Mesenteric fat pad (tissue), 1 donor: ENCODE measurements at places on chromosomes 3 and 15. TPM values are rescaled to one million over a fixed set of nuclear protein-coding genes. Genes with fewer than 3 reads are reported as not detected.

RFX7 gene
- total RNA-seq: 13.1 TPM

DNA sequence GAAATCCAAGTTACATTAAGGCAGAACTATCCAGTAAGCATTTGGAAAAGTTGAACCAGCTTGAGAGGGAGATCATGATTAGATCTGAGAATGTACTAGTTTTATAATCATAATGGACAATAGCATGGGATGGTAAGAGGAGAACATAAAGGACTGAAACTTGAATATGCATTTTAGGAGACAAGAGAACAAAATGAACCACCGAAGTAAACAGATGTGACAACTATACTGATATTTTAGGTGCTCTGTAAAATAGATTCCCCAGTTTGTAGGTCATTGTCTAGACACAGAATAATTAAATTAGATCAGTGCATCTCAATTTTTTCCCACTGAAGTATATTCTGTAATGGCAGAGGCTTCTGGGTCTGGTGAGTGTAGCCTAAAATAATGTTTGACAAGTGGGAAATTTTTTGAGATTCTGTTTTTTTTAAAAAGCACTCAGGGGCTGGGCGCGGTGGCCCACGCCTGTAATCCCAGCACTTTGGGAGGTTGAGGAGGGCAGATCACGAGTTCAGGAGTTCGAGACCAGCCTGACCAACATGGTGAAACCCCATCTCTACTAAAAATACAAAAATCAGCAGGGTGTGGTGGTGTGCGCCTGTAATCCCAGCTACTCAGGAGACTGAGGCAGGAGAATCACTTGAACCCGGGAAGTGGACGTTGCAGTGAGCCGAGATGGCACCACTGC lies 16.3 kb downstream of the ECT2 start:
- DNase-seq: no peak

DNA sequence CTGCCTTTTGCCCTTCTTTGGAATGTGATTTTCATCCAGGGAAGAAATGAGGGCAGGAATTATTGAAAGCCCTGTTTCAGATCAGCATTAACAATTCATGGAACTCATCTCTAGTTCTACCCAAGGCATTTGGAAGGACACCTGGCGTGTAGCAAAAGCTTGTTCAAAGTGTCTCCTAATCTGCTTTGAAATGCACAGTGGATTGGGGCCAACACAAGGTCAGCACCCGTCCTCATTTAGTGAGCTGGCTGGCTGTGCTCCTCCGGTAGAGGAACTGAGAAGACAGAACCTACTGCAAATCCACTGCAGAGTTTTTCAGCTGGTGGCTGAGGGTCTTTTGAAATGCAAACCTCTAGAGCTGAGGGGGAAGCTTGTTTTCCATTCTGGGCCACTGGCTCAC lies 141.6 kb upstream of the STT3B start:
- no peak for DNase-seq

GRCh38 chr3:124657138-124657537 lies 73.1 kb upstream of the UMPS start:
- no peak for DNase-seq

DNA sequence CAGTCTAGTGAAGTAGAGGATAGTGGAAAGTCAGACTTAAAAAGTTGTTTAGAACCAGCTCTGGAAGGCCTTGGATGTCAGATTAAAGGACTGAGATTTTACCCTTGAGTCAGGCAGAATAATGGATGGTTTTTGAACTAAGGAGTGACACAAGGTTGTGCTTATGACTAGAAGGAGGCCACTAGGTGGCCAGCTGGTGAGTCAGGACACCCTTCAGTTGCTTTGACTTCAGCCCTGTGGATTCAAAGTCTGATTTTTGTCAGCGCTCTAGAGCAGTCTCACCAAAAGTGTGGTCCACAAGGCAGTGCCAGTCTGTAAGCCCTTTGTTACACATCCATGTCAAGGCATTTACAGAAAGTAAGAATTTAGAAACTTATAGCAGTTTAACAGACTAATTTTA lies 3.8 kb upstream of the GABPB1 start:
- DNase-seq: no peak

GRCh38 chr3:130085881-130086280 lies 4.2 kb downstream of the ALG1L2 start:
- no peak for DNase-seq

DNA sequence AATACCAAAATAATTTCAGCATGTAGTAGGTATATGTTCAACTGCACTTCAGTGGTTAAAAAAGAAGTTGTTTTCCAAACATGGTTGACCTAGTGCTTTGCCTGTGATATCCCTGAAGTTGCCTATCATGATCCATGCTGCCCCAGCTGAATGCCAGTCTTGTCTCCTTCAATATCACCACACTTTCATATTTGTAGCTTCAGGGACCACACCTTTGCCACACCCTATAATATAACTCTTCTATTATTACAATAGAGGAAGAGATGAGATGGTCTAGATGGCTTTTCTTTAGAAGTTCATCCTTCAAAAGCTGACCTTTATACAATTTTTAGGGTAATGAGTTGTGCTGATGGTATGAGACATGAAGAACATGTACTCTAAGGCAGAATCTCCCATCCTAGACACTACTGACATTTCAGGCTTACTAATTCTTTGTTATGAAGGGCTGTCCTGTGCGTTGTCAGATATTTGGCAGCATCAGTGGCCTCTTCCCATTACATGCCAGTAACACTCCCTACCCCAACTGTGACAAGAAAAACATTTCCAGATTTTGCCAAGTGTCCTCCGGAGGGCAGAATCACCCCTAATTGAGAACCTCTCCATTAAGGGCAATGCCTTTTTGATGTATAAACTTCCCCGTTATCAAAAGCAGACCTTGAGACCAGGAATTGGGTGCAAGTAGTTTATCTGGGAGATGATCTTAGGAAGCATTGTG lies 76.2 kb upstream of the PLCL2 start:
- DNase-seq: no peak

GRCh38 chr3:126845920-126846715 lies 136.8 kb upstream of the PLXNA1 start:
- DNase-seq: no peak

DNA sequence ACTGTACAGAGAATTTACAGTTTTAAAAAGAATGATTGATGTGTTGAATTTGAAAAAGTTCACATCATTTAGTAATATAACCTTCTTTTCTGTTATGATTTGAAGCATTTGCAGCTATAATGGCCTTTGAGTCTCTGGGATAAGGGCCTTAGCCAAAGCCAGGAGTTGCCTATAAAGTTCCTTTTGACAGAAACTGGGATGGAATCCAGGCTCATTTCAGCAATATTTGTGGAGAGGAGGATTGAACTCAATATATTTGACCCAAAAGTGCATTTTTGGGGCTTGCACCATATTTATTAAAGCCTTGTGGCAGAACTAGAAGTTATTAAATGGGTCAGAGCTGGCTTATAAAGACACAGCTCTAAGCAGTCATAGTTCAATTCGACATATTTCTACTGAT lies 348.7 kb upstream of the EPHA3 start:
- no peak for DNase-seq

DNA sequence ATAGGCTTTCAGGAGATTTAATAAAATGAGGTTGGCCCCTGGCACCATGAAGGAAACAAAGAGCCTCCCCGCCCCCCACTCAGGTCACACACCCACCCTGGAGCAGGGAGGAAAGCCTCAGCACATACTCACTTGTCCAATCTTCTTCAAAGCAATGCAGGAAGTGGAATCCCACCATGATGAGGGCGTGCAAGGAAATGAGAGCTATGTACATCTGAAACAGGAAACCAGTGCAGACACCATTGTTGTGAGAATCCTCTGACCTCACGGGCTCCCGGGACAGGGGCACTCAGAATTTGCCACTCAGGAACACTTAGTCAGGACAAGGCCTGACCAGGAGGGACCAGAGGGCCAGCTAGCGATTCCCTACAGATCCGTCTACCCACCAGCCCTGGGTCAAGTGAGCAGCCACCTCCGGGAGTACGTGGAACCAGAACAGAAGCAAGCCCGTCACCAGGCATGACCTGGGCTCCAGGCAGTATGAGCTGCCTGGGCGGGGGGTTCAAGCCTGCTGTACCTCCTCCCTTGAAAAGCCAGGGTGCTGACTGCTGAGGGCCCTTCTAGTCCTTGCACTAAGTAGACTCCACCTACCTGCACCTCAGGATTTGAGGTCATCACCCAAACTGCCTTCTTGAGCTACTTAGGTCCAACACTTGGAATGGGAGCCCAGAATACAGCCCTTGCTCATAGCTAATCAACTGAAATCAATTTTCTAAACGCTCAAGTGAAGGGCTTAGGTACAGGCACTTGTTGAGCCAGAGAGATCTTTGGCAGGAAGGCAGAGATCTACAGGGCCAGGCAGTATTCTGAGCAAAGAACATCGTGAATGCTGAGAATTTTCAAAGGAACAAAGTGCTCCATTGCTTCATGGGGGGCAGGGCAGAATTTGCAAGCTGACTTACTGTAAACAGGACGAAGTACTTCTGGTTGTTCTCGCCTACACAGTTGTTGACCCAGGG lies 42.7 kb downstream of the ZDHHC3 start:
- DNase-seq: peak; percentile 69

DNA sequence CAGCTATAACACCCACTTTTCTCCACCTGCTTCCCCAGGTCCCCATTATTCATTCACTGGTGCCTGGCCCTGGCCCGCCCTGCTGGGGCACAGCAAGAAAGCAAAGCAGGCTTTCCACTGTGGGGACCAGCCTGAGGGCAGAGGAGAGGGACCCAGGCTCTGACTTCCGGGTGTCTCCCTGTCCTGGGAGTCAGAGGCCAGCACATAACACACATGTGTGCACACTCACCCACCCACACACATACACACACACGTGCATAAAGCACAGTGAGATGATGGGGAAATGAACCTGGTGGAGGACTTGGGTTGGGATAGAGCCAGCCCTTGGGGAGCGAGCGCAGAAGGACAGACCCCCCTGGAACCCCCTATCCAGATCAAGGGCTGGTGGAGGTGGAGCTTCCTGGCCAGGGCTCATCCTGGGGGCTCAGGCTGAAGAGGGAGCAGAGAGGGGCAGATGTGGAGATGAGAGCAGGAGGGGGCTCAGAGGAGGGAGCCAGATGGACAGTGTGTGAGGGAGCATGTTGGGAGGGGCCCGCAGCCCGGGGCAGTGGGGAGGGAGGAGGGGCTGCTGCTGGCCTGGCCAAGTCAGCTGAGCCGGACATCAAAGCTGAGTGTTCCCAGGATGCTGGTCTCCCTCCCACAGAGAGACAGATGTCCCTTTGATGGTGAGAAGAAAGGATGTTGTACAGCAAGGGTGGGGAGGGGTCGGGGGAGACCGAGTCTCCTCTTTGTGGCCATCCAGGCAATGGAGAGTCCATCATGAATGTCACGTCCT lies 78.2 kb downstream of the LINGO1 start:
- DNase-seq: no peak
